ENCODE measurements at places on chromosomes 13 and 19.

- no peak for DNase-seq
Observed at GRCh38 chr13:105007166-105007808, 1528.2 kb downstream of the EFNB2 start.

DNA sequence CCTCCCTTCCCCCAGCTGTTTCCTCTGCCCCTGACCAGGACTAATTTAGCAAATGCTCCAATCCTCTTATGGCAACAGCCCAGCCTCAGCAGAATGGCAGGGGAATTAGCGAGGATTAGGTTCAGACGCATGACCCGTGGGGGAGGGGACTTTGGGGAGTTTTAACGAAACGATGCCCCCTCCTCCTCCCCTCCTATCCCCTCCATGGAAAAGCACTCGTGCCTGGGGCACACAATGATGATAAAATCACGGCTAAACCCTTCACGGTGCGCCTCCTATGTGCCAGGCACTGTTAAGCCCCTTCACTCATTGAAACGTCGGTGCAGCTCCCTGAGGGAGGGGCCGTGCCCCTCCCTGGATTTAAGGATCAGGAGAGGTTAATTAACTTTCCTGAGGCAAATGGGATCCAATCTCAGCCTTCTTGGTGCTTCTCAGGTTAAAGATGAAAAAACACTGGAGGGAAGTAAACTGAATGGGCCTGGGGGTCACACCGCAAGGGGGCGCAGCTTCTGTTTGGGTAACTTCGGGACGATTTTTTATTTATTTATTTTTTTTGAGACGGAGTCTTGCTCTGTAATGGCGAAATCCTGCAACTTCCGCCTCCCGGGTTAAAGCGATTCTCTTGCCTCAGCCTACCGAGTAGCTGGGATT is 10.1 kb upstream of the TPRX2 start:
- DNase-seq = no peak

DNA sequence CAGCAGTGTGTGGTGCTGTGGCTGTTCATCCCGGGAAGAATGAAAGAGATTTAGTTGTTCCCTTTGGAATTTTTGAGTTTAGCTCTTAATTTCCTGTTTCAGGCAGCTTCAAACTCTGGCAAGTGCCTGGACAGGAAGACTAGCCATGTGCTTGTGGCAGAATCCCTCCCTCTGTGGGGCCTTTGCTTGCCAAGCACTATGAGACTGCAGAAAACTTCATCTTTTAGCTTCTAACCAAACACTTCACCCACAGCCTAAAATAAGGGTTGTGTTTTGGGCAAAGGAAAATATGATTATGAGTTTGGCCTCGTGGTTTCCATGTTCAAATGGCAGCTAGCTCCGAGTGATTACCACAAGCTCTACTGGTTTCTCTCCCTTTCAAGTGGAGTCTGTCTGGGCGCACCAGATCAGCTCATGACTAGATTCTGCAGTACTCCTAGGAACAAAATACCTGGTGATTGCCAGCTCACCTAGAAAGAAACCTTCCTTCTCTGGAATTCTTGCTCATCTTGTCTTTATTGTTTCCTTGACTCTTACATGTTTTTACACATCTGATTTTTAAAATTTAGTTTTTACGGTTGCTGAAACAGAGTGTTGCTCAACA is 707.5 kb downstream of the SLITRK6 start:
- no peak for DNase-seq

- DNase-seq = peak; percentile 65
Observed at GRCh38 chr19:1299801-1300200, 14.1 kb downstream of the EFNA2 start.

DNA sequence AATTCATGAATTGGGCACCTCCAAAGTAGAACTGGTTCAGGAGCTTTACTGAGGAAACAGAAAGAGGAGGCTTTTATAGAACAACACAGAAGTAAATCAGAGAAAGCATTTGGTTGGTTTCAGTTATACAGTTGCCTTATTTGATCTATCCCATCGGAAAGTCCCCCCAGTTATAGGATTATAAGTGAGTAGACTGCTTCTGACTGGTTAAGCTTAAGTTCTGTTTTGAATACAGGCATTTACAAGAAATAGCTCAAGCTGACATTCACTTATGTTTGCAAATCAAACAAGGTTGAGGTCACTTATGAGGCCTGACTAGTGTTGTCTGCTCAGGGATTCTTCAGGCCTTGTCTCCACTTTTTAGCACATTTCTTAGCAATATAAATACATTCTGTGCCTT is 857.4 kb downstream of the EFNB2 start:
- DNase-seq = no peak

DNA sequence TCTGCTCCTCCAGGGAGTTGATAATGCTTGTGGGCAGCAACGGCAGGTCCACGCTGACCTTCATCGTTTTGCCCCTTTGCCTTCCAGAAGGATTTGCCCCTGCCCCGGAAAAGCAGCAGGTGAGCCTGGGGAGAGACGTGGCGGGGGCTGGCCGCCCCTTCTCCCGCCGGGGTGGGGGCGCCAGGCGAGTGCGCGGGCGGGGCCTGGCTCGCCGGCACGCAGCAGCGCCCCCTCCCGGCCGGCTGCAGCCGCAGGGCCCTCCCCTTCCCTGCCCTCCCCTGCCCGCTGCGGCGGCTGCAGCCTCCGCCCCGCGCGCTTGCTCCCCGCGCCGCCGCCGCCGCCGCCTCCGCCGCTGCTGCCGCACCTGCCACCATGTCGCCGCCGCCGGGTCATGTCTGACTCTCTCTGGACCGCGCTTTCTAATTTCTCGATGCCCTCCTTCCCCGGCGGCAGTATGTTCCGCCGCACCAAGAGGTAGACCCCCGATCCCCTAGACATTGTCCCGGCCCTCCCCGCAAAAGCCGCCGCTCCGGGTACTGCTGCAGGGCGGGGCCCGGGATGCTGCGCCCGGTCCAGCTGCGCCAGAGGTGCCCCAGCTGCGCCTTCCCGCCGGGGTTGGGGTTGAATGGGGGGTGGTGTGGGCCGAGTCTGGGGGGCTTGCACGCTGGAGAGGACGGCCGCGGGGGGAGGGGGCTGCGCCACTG is at the start of gene MAST1:
Gene MAST1 (plus strand): TSS at position 334 of the 704 bp plus-strand sequence. CDS start 58 bp downstream, at position 392.
- peak; percentile 68 for DNase-seq

DNA sequence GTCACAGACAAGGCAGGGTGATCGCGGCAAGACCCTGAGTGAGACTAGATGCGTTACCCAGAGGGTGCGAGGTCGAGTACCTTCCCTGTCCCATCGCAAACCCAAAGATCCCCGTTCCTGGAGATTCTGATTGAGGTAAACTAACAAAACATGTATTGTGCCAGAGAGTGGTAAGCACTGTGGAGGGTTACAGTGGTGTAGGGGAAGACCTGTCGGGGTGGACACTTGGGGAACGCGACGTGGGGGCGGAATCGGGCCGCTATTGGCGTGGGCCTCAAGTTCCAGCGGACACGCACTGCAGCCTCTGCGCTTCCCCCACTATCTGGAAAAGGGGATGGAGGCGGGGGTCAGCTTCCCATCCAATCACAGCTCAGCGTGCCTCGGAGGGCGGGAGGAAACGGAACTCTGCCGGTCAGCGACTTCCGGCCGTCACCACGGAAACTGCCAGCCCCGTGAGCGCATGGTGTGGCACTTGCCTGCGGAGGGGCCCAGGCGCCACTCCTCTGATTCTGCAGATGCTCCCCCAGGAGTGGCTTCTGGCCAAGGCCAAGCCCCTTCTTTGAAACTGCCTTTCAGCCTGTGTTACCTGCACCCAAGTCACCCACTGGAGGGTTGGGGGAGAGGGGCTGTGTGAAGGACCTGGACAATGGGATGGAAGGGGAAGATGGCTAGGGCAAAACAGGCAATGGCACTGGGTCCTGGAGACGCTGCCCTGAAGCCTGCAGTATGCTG is 1.0 kb upstream of the UBE2M start:
- peak; percentile 96 for DNase-seq

GRCh38 chr19:4363571-4364304 is 20.4 kb downstream of the MPND start:
- DNase-seq = no peak

DNA sequence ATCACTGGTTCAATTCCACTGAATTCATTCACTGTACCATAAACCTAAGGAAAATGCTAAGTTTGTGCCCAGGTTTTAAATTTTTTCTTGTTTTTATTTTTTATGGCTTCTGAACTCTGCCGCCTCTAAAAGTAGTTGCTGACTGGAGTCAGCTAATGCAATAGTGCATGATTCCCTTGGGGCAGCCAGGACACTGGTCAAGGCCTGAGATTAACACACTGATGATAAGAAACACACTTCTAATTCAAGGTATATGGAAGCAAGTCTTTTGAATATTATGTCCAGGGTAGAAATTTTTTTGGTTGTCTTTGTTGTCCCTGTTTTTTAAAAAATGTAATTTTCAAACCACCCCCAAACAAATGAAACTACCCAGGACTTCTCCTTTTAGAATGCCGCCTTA is 72.2 kb downstream of the CDADC1 start:
- peak; percentile 56 for DNase-seq

Measured in right cardiac atrium (tissue), 5 donors.